ENCODE measurements at places on chromosomes 1 and 21. TPM values are rescaled to one million over a fixed set of nuclear protein-coding genes. Genes with fewer than 3 reads are reported as not detected.

Gene PDZK1IP1
- total RNA-seq, result not detected

Gene FMO4
- total RNA-seq, result 0.82 TPM

DNA sequence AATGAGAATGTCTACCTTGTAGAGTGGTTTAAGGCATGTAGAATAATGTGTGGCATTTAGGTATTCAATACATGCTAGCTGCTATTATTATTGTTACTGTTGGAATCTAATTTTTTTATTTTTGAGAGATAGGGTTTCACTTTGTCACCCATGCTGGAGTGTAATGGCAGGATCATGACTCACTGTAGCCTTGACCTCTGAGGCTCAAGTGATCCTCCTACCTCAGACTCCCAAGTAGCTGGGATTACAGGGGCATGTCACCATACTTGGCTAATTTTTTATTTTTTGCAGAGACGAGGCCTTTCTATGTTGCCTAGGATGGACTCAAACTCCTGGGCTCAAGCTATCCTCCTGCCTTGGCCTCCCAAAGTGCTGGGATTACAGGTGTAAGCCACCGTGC, 61.9 kb downstream of the EPB41 start:
- no peak for DNase-seq

GRCh38 chr1:32775640-32776337, 41.4 kb downstream of the YARS1 start:
- DNase-seq, result no peak

- DNase-seq, result no peak
These were observed 570 bp upstream of the PEX10 start for GRCh38 chr1:2412773-2413494.

DNA sequence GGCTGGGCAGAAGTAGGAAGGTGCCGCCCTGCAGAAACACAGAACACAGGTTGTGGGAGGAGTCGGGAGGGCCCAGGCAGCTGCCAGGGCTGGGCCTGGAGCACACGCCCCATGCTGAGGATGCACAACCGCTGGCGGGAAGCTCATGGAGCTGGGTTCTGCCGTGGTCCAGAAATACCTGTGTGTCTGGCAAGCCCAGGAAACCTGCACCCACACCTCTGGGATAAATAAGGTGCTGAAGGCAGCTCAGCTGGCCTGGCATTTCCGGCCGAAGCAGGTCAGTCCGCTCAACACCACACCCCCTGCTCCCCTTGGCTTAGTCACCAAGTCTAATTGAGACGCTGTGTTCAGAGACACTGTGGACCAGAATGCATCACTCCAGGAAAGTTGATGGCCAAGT, 32.1 kb downstream of the CTNNBIP1 start:
- DNase-seq, result no peak

DNA sequence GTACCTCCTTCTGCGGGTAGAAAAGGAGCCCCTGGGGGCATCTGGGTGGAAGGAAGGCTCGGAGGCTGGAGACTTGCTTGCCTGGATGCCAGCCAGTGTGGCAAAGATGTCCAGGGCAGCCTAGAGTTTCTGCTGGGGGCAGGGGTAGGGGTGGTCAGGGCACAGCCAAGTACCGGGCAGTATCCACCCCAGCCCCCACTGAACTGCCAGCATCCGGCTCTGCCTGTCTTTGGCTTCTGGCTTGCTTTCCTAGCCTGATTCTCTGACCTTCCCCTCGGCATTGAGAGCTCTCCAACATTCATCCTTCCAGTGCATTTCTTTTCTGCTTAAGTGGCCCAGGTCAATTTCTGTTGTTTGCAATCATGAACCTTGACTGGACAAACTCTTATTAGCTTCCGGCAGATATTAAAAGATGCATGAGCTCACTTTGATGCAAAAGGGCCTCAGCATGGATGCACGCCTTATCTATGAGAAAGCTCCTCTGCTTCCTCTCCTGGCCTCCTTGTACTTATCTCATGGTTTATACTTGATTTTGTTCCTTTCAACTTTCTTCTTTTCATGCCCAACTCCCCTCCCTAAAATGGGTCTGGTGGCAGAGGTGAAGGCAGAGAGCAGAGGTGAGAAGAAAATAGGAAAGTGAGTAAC, 116.9 kb downstream of the HLCS start:
- DNase-seq, result no peak

- no peak for DNase-seq
These were observed 2.2 kb downstream of the CLEC20A start for GRCh38 chr1:178494569-178494971.

- no peak for DNase-seq
These were observed 31.2 kb upstream of the LAPTM5 start for GRCh38 chr1:30788580-30789387.

- DNase-seq, result no peak
These were observed 36.2 kb downstream of the B3GALNT2 start for GRCh38 chr1:235468004-235468403.
